CD4-positive, alpha-beta T cell treated with Interleukin-12 subunit alpha and Interleukin-12 subunit beta, for 1 hour (primary cell): ENCODE measurements at places on chromosomes 7 and 10.

- DNase-seq = no peak
Observed at GRCh38 chr10:7306147-7306546, 104.7 kb downstream of the SFMBT2 start.

DNA sequence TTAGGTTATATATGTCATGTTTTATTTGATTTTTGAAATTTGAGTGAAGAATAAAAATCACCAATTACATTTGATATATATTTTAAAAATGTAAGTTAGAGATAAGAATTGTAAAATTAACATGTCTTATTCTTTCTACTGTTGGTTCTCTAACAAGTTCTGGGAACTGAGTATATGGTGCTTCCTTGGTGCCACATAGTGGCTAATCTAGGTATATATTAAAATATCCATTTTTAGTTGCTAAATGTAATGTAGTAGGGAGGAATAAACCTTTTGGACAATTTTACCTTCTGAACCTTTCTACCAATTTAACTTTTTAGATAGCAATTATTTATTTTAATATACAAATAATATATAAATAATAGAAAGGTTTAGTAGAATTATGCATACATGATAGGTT is 17.5 kb downstream of the CFAP69 start:
- no peak for DNase-seq

- DNase-seq = no peak
Observed at GRCh38 chr10:114665406-114665805, 7.3 kb upstream of the ABLIM1 start.

GRCh38 chr7:84701524-84702306 is 485.1 kb downstream of the SEMA3D start:
- DNase-seq = no peak

DNA sequence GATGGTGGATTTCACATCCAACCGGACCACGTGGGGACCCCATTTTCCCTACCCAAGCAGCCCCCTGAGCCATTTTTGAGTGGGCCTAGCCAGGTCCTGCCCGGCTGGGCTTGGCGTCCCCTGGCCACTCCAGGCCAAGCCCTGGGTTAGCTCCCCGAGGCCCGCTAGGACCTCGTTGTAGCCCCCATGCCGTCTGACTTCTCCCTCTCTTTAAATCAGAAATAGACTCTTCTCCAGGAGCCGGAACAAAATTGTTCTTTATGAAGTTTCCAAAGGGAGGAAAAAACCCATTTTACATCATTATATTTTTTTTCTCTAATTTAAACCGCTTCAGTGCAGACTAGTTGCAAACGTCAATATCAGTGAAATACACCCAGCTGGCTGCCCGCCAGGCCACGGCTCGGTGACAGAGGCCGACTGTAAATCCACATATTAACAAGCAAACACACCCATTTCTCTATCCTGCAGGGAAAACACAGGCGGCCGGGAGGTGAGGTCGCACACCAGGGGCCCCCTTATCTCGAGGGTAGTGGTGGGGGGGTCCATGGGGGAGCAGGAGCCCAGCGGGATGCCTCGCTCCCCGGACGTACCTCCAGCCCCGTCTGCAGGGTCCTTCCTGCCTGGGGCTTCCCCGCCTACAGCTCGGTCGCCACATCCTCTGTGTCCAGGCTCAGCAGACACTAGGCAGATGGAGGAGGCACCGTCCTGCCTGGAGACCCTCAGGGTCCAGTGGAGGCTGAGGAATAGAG is 72.7 kb downstream of the ELFN1 start:
- DNase-seq = peak; percentile 37

DNA sequence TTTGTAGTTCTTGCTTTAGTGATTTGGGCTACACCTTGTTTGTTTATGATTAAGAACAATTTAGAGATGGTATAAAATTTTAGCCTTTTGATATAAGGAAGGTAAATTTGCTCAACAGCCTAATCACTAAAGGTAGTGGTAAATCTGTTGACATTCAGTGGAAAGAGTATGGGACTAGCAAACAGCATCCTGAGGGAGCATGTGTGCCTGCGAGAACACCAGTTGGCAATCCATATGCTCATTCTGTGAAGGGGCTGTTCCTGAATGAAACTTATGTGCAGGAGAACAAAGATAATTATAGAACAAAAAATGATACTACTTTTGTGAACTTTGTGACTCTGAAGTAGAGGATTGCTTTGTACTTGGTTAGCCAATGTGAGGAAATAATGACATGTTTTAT is 44.0 kb downstream of the CAPZA2 start:
- DNase-seq = no peak

DNA sequence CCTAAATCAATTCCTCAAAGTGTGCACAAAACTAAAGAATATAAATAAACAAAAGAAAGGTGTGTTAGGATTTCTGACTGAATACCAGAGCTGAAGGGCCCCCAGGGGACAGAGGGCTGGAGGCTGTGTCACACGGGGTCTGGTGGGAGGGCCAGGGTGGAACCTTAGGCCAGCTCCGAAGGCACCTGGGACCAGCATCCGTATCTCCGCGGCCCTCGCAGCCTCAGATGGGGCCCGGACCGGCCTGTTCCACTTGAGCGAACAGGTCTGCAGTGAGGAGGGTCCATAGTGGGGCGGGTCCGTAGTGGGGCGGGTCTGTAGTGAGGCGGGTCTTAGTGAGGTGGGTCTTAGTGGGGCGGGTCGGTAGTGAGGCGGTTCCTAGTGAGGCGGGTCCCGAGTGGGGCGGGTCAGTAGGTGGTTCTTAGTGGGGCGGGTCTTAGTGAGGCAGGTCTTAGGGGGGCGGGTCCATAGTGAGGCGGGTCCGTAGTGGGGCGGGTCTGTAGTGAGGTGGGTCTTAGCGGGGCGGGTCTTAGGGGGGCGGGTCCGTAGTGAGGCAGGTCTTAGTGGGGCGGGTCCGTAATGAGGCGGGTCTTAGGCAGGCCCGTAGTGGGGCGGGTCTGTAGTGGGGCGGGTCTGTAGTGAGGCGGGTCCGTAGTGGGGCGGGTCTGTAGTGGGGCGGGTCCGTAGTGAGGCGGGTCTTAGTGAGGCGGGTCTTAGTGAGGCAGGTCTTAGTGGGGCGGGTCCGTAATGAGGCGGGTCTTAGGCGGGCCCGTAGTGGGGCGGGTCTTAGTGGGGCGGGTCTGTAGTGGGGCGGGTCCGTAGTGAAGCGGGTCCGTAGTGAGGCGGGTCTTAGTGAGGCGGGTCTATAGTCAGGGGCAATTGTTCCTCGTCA is 15.1 kb downstream of the GPR146 start:
- no peak for DNase-seq

- DNase-seq = no peak
Observed at GRCh38 chr10:86389441-86390193, 23.0 kb upstream of the GRID1 start.

GRCh38 chr10:62380016-62380415 is 5.8 kb downstream of the ZNF365 start:
- DNase-seq = no peak

- DNase-seq = no peak
Observed at GRCh38 chr7:24444666-24445440, 128.4 kb upstream of the PALS2 start.

GRCh38 chr10:71990706-71991269 is 26.6 kb downstream of the CHST3 start:
- DNase-seq = no peak

GRCh38 chr10:116466715-116467422 is 39.2 kb downstream of the PNLIPRP3 start:
- no peak for DNase-seq

GRCh38 chr7:122520971-122521555 is 177.9 kb downstream of the RNF133 start:
- no peak for DNase-seq

- no peak for DNase-seq
Observed at GRCh38 chr7:115889669-115889984, 140.9 kb downstream of the TFEC start.

GRCh38 chr10:73886661-73887293 is 12.4 kb upstream of the CAMK2G start:
- DNase-seq = no peak

DNA sequence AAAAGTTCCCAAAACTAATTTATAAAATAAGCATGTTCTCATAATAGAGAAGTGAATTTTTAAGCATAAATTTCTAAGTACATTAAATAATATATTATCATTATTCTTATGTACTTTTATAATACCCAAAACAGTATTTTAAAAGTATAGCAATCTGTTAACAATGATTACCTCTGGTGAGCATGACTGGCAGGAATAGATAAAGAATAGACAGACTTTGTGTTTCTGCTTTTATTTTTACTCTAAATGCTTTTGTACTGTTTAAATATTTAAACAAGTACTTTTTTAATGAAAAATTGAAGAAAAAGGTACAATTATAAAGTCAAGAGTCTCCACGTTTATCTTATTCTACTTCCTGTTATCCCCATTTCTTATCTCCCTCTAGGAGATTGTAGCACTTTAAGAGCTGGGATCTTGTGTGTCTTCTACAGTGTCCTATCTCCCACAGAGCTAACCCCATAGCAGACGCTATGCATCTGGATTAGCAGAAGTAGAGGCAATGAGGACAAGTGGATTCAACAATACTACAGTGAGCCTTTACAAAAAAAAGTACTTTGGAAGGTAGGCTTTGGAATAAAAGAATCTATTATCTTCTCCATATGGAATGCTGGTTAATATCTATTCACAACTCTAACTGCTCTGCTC is 42.9 kb downstream of the IDE start:
- no peak for DNase-seq

DNA sequence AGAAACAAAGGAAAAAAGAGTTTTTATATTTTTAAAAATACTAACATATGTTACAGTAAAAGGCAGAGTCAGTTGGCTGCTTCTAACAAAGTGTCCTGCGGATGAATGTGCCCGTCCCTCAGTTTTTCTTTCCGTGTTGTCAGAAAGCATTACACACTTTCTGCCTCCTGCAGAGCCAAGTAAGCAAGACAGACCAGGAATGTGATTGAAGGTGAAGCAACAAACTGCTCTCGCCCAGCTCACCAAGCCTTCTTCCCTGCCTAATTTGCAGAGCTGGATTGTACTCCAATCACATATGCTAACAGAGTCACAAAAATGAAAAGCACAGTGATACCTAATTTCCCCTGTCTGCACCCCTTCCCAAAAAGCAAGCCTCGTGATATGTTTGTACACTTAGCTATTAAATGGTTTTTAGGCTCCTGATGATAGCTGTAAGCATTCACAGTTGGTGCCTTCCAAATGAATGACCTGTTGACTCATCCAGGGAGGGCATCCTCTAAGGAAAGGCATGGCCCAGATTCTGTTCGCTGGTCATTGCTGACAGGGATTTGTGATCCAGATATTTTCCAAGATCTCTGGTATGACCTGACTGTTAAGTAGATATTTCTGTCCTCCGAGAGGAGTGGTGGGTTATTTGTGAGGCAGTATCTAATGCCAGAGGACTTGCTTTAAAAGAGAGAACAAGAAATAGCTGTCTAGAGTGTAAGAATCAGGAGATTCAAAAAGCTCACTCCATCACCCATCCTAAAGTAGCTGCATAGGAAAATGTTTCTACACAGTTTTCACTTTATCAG is 187.3 kb upstream of the PLXDC2 start:
- DNase-seq = no peak

GRCh38 chr10:30902621-30903396 is 128.9 kb downstream of the ZNF438 start:
- no peak for DNase-seq

DNA sequence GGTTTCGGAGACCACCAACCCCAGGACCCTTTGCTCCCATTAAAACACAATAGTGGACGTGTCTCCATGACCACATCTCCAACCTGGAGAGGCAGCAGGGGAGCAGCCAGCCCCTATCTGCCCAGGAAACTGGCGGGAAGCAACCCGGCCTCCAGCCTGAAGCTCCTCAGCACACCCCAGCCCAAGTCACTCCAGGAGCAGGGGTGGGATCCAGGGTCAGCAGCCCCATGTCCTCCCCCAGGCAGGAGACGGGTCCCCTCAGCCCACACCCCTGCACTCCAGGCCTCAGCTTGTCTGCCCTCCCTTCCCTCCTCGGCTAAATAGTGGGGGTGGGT is 601 bp downstream of the ADAM8 start:
- no peak for DNase-seq

- no peak for DNase-seq
Observed at GRCh38 chr10:116287906-116288501, 15.0 kb upstream of the GFRA1 start.

DNA sequence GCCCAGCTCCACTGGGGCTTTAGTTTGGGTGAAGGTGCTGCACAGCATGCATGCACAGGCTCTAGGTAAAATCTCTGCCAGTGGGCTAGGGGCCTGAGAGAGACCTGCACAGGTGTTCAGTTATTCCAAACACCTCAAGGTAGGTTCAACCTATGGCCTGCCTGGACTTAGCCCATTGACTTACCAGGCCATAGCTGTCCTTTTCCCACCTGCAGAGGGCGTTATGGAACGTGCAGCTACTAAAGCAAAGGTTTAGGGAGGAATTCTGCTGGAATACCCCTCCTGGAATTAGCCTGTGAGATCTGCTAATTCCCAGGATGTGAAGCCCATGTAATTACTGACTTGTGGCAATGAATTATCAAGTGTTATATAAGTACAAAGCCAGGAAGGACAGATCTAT is 3.6 kb downstream of the VWC2 start:
- no peak for DNase-seq

DNA sequence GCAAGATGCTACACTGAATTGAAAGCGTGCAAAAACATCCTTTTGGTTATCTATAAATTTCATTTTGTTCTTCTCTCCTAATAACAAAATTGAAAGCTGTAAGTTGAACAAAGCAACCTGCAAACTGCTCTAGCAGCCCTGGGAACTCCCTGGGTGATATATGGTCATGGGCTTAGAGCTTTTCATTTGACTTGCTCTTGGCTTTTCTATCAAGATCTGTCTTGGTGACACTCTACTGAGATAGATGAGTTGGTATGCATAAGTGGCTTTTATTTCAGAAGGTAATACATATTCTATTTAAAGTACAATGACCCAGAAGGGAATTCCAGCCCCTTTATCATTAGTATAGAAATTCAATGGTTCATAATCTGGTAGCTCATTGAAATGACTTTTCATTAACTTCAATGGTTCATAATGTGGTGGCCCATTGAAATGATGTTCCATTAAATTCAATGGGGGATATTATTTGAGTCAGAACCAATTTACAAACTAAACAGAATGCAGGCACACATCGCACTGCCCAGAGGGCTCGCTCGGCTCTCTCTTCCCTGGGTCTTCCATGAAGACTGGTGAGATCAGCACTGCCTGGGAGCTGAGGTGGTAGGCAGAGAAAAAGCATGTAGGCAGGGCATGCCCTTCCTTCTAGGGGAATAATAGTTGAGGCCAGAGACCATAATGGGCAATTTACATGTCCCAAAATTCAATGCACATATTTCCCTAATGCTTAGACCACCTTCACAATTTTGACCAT is 10.1 kb upstream of the KCNMA1 start:
- DNase-seq = no peak

DNA sequence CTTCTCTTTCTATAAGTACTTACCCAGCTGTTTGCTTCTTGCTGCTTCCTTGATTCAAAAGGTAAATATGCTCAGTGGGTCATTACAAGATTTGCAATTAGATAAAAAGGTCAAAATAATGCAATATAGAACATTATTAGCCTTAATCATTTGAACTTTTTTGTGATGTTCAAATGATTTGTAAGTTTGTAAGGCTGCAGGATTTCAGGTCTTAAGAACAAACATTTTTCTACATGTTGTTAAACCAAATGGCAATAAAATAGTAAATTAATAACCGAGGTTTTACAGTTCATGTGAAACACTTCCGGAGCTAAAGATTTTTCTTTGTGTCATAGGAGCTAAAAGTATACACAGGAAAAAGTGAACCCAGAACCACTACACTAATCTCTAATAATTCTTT is 16.2 kb upstream of the SCIN start:
- no peak for DNase-seq
